ENCODE measurements at places on chromosomes 1 and 21. TPM values are rescaled to one million over a fixed set of nuclear protein-coding genes. Genes with fewer than 3 reads are reported as not detected.
A peak's percentile ranks its signal among the peaks of the same experiment; 100 is the strongest.

The BACE2 gene
- 43.2 TPM for total RNA-seq

The HES3 gene
- total RNA-seq: not detected

The RBP7 gene
- 6.2 TPM for total RNA-seq

The L1TD1 gene
- 0.41 TPM for total RNA-seq

The LRP8 gene
- 1.5 TPM for total RNA-seq

The SPRR1B gene
- total RNA-seq: 1.3 TPM

The RAB4A gene
- total RNA-seq: 46.7 TPM

The GJA9 gene
- total RNA-seq: not detected

The JAM2 gene
- total RNA-seq: 42.5 TPM

DNA sequence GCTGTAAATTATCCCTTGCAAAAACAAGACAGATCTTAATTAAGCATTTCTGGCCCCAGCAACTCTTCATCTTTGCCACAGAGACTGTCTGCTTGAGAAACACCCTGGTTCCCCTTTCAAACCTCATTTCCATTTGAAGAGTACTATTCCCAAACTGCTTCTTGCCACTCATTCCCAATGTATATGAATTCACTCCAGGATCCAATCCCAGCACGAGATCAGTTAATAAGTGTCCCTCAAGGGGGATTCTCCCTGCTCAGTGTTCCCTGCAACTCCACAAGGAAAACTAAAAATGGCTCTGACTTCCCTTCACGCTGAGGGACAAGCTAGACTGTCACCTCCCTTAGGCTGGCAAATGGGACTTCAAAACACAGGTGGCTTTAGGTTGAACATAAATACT, 173.2 kb downstream of the SIPA1L2 start:
- no peak for DNase-seq

DNA sequence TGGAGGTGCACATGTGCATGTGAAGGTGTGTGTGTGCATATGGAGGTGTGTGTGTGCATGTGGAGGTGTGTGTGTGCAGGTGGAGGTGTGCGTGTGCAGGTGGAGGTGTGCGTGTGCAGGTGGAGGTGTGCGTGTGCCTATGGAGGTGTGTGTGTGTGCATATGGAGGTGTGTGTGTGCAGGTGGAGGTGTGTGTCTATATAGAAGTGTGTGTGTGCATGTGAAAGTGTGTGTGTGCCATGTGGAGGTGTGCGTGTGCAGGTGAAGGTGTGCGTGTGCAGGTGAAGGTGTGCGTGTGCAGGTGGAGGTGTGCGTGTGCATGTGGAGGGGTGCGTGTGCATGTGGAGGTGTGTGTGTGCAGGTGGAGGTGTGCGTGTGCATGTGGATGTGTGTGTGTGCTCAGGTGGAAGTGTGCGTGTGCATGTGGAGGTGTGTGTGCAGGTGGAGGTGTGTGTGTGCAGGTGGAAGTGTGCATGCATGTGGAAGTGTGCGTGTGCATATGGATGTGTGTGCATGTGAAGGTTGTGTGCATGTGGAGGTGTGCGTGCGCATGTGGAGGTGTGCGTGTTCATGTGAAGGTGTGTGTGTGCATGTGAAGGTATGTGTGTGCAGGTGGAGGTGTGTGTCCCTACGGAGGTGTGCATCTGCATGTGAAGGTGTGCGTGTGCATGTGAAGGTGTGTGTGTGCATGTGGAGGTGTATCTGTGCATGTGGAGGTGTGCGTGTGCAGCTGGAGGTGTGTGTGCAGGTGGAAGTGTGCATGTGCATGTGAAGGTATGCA, 13.5 kb downstream of the C1orf74 start:
- no peak for DNase-seq

GRCh38 chr1:66315671-66316070, 218.3 kb upstream of the SGIP1 start:
- no peak for DNase-seq

DNA sequence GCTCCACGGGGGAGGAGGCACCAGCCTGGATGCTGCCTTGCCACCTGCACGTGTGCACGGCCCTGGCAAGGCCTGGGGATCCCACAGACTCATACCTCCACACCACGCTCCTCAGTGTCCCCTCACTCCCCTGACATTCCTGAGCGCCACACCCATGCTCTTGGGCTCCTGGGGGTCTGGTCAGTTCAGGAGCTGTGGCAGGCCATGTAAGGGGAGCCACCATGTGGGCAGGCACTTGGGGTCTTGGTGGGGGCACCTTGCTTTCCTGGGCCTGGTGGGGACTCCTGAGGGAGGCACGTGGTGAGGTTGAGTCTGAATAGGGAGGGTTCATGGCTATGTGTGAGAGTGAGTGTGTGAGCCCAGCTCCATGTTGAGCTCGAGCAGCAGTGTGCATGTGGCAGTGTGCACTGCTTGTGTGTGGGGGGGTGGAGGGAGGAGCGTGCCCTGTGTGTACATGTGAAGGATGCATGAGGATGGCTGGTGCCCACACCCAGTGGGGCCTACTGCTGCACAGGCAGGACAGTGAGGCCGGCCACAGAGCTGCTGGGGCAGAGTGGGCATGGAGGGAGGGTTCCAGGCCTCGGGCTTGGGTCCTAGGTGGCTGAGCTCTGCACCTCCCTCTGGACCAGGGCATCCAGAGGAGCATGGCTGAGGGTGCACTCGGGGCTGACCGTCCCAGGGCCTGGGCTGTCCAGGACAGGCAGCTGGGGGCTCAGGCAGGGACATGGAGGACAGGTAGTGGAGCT, 1.6 kb downstream of the GJC2 start:
- no peak for DNase-seq

GRCh38 chr1:107009281-107009680, 47.2 kb upstream of the PRMT6 start:
- DNase-seq: peak; percentile 69

DNA sequence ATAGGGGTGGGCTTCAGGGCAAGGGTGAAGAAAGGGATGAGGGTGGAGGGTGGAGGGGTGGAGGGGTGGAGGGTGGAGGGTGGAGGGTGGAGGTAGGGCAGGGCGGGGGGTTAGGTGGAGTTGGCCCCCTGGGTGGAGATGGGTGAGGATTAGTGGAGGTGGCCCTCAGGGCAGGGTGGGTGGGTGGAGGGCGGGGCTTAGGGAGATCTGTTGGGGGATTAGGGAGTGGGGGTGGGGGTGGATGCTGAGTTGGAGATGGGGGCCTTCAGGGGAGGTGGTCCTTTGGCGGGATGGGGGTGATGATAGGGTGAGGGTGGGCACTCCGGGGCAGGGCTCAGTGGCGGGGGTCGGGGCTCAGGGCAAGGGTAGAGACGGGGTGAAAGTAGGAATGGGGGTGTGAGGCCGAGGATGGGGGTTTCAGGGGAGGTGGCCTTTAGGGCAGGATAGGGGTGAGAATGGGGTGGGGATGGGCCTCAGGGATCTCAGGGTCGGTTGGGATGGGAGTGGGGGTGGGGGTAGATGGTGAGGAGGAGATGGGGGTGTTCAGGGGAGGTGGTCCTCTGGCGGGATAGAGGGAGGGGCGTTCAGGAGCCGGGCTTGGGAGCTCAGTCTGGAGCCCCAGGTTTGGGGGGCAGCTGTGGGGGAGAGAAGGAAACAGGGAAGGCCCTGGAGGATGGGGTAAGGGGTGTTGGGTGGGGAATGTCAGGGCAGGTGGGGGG, 800 bp upstream of the DNMT3L start:
- no peak for DNase-seq

GRCh38 chr1:64516803-64517568, 47.1 kb downstream of the CACHD1 start:
- DNase-seq: no peak

- no peak for DNase-seq
Measured at GRCh38 chr1:17148950-17149608, 29.8 kb upstream of the PADI2 start.

DNA sequence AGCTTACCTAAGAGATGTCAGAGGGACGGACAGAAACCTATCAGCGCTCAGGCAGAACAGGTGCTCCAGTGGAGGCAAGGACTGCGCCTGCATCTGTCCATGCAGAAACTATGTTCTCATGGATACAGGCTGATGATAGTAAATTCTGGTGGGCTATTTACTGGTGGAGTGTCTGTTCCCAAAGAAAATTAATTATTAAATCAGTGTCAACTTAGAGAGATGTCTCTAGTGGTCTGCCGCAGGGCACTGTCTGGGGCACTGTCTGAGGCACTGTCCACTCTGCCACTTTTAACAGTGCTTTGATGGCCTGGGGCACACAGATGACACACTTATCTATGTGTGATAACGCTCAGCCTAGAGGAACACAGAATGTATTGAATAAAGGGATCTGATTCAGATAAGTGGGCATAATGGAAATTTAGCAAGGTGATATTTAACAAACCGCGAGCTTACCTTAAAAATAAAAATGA, 148.1 kb downstream of the RGS7 start:
- DNase-seq: no peak

GRCh38 chr21:33449616-33450015, 30.2 kb downstream of the TMEM50B start:
- DNase-seq: no peak
